Ureter (tissue), 1 donor: ENCODE measurements at places on chromosomes 7 and 10.
A peak's percentile ranks its signal among the peaks of the same experiment; 100 is the strongest.

- DNase-seq, result no peak
These were observed 12.2 kb downstream of the VSIR start for GRCh38 chr10:71761105-71761511.

- no peak for DNase-seq
These were observed 17.5 kb downstream of the DPY19L1 start for GRCh38 chr7:35019801-35020200.

DNA sequence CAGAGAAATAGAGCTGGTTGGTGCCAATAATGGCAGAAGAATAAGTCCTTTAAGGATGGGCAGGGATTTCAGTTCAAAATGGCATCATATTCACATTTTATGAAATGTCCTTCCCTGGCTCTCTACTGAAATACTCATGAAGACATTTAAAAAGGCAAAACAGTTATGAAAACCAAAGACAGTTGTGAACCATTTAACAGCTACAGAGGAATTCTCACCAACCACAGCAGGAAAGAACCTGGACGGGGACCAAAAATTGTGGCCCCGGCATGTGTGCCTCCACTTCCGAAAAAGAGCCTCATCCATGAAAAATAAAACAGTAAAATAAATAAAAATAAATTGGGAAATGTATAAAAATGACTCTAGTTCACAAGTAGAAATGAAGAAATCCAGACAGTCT is 539.5 kb downstream of the SUGCT start:
- DNase-seq, result no peak

- DNase-seq, result no peak
These were observed 244.7 kb upstream of the RHOBTB1 start for GRCh38 chr10:61188691-61189090.

DNA sequence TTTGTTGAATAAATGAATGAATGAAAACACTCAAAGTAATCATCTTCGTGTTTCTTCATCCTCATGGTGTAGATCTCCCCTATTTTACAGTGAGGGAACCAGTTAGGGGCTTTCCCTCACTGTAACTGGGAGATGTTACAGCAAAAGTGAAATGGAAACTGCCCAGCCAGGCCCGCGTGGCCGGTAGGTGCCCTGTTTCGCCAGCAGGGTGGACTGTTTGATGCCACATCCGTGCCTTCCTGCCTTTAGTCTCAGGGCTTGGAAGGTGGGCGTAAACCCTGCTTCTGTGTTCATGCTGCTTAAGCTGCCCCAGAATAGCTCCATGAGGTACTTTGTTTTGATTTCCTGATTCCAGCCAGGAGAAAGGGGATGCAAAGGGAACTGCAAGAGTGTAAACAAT is 268.8 kb downstream of the PLXNA4 start:
- DNase-seq, result no peak

DNA sequence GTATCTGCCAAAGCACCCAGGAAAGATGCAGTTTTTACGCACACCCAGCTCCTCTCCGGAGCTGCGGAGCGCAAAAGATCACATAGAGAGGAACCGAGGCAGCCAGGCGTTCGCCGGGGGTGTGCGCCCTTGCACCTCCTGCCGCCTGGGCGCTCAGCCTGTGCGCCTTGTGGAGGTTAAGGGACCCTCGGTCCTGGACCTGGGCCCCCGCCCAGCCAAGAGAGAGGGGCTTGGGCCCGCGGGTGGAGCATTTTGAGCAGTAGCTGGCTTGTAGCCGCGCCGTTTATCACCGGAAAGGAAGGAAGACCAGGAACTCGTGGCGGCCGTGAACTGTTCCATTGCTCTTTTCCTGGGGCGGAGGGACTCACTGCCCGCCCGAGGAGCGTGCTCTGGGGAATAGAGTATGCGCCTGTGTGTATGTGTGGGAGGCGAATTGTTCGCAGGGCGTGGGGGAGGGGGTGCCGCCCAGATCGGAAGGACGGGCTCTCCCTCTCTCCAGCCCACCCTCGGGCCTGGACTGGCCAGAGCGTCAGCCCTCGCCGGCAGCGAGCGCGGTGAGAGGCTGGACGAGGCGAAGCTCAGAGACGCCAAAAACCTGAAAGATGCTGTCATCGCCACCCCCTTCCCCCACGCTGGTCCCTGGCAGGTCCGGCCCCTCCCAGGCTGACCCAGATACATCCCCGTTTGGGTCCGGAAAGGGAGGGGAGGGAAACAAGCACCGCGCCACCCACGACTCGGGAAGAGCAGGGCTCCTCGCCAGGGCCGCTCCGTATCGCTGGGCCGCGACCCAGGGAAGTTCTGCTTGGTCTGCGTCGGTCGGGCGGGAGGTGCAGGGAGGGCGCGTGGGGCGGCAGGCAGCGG is 1.2 kb upstream of the WNT2 start:
- peak; percentile 56 for DNase-seq

GRCh38 chr10:47115322-47115721 is 184.7 kb upstream of the GDF10 start:
- no peak for DNase-seq
